ENCODE measurements at places on chromosomes 2 and 18.

- no peak for DNase-seq
These were observed 412.1 kb upstream of the TRIB2 start for GRCh38 chr2:12304564-12305171.

GRCh38 chr2:126495189-126495588 lies 160.8 kb upstream of the GYPC start:
- no peak for DNase-seq

DNA sequence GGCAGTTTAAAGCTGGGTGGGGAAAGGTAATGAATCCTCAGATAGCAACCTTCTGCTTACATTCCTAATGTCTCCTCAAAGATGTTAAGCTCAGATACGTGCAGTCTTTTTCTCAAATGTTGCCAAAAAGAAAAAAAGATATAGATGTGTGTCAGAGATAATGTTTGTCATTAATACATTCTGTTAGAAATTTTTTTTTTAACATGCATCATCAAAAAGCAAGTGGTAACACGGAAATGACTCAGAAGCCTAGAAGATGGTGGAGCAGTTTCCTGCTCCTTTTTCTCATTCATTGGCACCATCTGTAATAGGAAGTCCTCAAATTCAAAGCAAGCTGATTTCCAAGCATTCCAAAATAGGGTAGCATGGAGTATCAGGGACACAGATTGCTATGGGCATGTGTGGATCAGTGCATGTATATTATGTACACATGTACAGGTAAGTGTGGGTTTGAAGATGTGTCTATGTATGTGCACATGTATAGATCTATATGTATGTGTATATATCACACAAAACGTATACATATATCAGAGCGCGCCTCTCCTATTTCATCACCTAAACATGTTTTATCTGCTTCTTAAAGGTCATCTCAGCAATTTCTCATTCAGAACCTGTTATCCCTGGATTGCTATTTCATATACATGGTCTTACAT lies 79.9 kb upstream of the ITGB6 start:
- no peak for DNase-seq

- DNase-seq, result no peak
These were observed 5.0 kb downstream of the CHST10 start for GRCh38 chr2:100412466-100412865.

DNA sequence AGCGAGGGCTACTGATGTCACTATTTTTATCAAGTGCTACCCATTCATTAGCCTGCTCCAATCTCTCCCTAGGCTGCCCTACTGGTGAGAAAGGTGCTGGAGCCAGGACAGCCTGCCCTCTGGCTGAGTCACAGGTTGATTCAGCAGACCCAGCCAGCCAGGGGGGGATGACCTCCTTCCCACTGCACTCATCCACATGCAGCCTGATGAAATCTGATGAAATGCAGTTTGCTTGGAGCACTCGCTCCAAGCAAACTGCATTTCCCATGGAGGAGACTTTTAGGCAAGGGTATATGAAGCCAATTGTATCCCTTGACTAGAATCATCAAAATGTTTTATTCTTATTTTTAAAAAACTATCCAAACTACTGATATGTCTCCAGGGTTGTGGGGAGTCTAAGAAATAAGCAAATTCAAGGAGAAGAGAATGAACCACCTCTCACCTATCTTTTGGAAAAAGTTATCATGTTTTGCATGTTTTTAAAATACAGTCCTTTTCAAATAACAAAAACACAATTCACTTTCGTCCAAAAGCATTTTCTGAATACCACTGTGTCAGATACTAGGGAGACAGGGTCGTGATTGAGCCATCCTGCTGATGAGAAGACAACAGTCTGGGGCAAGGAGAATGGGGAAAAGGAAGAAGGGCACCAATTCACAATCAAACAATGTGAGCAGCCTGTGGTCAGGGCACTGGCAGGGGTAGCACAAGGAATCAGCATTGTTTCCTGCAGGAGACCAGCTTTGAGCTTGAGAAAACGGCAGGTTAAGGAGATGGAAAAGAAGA lies 128.3 kb downstream of the AFF3 start:
- DNase-seq, result no peak

DNA sequence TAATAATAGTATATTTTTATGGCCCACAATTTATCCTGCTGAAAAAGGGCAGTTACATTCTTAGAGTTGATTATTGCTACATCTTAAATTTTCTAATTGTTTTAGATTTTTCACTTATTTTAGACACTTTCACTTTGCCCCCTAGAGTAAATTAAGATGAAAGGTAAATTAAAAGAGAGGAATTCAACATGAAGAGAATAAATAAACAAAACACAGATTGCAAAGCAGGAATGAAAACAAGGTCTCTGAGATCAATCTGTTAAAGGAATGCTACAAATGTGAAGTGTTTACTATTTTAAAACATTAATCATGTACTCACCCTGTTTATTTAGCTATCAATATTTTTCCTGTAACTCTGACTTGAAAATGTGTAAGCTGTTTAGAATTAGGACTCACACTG lies 113.5 kb upstream of the ETAA1 start:
- DNase-seq, result no peak

DNA sequence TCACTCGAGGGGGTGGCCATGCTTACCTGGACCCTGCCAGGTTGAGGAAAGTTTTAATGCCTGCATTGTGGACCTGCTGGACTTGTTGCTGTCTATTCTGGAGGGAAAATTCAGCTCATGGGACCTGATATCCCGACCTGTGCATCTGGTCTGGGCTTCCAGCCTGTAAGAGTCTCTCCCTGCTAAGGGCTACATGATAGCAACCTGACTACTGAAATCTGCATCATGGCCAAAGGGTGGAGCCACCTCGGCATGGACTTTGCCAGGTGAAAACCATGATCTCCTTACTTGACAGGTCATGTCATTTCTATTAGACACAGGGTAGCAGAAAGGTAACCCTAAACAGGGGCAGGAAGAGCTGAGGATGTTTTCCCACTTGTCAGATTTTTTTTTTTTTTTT lies 12.9 kb upstream of the SLC66A3 start:
- DNase-seq, result no peak

- no peak for DNase-seq
These were observed 810.1 kb upstream of the POU3F3 start for GRCh38 chr2:104043864-104044263.

DNA sequence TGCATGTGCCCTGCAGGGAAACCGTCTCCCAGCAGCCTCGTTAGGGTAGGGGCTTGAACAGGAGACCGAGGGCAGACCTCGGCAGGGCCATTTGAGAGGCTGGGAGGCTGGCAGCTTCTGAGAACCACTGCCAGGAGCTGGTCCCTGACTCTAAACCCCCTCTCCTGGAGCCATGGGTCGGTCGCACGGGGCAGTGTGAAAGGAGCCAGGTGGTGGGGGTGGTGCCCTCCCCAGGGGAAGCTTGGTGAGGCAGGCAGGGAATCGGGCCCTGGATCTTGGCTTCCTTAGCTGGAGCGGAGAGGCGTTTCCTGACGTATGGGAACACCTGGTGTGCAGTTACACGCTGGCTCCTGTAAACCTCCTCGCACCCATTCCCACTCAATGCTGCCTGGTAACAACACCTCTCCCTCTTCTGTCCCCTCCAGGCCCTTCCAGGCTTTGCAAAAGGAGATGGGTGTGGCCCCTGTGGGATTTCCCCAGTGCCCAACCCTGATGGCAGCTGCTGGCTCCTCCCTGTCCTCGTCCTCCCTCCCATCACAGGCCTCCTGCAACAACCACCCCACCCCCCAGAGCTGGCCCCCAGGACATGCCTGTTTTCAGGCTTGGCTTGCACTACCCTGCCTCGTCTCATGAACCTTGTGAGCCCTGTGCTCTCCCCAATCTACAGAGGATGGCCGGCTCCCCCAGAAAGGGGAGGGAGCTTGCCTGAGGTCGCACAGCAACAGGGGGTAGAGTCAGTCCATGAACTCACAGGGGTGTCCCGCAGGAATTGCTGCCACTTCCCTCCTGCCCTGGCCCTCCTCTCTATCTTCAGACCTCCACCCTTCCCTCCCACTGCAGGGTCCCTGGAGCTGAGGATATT lies 24.4 kb downstream of the ADRA2B start:
- no peak for DNase-seq

DNA sequence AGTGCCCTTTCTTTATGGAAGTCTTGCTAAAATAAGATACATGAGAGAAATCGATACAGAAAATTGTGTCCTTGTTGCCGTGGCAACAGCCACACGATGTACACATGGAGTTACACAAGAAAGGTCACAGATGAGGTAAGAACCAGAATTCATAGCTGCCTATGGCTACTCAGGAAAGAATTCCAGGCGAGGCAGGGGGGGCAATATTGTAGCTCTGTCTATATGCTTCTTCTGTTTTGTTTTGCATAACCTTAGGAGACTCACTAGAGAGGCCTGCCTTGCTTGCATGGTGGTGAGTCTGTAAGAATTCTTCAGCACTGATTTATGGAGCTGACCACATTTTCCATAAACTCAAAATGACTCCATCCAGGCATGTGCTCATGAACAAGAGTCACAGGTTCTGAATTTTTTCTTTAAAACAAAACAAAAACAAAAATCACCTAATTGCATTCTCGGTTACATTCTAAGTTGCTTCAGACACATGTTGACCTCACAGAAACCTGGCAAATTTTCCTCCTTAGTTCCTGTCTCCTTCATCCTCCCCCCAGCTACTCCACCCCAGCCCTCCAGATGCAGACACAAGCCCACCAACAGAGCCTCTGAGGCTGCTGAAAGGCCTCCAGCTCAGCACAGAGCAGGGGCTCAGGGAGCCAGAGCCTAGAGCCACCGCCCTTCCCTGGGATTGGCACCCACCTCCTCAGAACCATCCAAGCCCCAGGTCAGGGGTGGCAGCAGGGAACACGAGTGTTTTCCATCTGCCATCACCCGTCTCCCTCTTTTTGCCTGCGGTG lies 183.5 kb downstream of the ANTXR1 start:
- no peak for DNase-seq

DNA sequence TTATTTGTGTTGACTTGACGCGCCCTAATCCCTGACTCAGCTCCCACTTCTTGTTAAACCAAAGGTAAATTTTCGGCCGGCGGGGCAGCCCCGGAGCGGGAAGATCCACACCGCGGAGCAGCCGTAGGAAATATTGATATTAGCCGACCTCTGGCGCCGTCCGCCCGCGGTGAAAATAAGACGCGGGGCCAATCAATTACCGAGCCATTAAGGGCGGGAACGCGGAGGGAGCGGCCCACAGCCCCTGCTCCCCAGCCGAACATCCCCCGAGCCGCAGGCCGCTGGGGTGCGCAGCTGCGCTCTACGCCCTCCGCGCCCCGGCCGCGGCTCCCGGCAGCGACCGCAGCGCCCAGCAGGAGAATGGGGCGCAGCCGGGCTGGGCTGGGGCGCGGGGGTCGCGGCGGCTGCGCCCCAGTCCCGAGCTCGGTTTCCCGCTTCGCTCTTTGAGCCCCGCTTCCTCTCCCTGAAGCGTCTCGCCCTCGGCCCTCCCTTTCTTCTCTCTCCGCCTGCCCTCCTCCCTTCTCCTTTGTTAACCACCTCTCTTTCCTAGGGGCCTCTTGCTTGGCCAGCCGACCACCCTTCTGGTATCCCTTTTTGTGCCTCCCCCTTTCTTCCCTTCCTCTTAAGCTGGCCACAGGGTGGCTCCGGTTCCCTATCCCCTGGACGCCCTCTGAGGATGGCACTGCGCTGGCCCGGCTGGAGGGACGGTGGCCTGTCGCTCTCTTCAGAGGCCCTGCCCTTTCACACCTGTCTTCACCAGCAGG lies 40.9 kb downstream of the CELF4 start:
- DNase-seq, result no peak
